Right lobe of liver (tissue), 6 donors: ENCODE measurements at places on chromosomes 1 and 21. TPM values are rescaled to one million over a fixed set of nuclear protein-coding genes. Genes with fewer than 3 reads are reported as not detected.
A peak's percentile ranks its signal among the peaks of the same experiment; 100 is the strongest.

GRCh38 chr1:235021321-235021720, 107.3 kb downstream of the TOMM20 start:
- DNase-seq, result no peak
- no peaks in the 10 kb centered on the region for H3K27me3 ChIP-seq
- H3K36me3 ChIP-seq, result no peaks in the 10 kb centered on the region
- H3K4me1 ChIP-seq, result no peaks in the 10 kb centered on the region
- H3K27ac ChIP-seq, result no peak overlapping the region

DNA sequence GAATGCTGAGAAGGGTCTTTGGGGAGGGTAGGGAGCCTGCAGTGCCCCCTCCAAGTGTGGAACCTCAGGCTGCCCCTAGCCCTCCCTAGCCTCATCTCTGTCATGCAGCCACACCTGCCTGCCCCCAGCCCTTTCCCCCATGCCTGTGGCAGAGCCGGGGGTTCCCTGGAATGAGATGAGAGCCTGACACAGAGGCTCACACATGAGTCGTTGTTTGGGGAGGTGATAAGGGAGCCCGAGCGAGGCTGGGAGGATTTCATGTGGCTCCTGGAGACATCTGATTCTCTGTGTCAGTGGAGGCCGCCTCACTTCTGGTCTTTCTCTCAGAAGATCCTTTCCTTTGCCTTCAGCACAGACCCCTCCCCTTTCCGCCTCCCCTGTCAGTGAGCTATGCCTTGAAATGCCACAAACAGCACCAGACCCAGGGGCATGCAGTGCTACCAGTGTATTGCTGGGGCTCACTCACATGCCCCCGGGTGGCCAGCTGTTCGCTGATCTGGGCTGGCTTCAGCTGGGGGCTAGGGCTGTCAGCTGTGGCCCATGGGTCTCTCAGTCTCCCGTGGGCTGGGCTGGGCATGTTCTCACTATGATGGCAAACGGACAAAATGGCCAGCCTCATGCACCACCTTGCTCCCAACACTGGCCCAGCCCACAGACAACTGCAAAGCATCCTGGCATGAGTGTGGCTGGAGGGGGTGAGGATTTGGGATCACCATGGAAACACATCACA, 102.6 kb downstream of the AJAP1 start:
- H3K27ac ChIP-seq, result no peak overlapping the region
- H3K4me1 ChIP-seq, result no peaks in the 10 kb centered on the region
- no peak for DNase-seq
- H3K27me3 ChIP-seq, result no peaks in the 10 kb centered on the region

GRCh38 chr1:165695031-165695430, 3.3 kb downstream of the ALDH9A1 start:
- no peak for DNase-seq
- H3K27ac ChIP-seq, result no peak overlapping the region
- no peak overlapping the region for H3K4me3 ChIP-seq
- peaks cover 8% of the 10 kb centered on the region for H3K4me1 ChIP-seq

DNA sequence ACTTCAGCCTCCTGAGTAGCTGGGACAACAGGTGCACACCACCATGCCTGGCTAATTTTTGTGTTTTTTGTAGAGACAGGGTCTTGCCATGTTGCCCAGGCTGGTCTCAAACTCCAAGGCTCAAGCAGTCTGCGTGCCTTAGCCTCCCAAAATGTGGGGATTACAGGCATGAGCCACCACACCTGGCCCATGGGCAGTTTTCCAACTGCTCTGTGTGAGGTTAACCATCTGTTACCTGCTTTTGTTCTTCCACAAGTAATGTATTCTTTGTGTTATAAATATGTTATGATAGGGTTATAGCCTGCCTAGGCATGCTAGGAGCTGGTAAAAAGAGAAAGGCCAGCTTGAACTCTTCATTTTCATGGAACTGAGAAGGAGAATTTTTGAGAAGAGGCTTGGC, 30.7 kb downstream of the TUFT1 start:
- no peaks in the 10 kb centered on the region for H3K4me1 ChIP-seq
- H3K27me3 ChIP-seq, result no peaks in the 10 kb centered on the region
- no peak overlapping the region for H3K27ac ChIP-seq
- H3K4me3 ChIP-seq, result no peak overlapping the region
- DNase-seq, result no peak

GRCh38 chr1:27416387-27417111, 24.1 kb downstream of the GPR3 start:
- H3K27ac ChIP-seq, result no peak overlapping the region
- no peaks in the 10 kb centered on the region for H3K4me1 ChIP-seq
- peaks cover 12% of the 10 kb centered on the region for H3K36me3 ChIP-seq
- H3K27me3 ChIP-seq, result no peaks in the 10 kb centered on the region

DNA sequence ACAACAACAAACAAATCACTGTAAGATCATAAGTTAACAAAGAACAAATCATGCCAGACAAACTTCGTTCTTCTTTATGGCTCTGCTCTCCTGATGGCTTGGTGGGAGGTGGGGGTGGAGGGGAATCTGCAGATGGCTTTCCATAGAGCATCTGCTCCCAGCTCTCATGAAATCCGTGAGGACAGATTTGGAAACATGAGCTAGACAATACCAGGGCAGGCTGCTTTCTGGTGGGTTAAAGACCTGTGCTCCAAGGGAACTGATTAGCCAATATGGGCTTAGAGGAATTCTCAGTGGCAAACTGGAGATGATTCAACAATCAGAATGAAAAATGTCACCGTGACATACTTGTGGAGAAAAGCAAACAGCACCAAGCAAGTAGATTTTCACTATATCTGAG, 69.4 kb upstream of the TLR5 start:
- no peaks in the 10 kb centered on the region for H3K36me3 ChIP-seq
- H3K4me1 ChIP-seq, result no peaks in the 10 kb centered on the region

DNA sequence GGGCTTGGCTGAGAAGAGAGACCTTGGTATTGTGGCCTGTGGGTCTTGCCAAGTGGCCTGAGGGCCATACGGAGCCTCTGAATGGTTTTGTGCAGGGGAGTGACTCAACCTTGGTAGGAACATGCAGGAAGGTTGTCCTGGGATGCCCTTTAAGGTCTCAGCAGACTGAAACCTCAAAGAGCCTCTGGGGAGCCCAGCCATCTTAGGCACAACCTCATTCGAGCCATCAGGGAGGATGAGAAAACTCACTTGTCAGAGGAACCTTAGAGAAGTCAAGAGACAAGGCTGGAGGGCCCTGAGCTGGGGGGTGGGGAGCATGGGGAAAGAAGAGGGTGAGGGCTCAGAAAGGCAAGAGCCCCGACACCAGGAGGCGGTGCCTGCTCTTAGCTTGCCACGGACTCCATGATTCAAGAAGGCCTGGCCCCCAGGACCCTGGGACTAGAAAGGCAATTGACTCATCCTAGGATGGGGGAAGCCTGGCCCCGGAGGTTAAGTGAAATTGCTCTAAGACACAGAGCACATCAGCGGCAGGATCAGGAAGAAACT, 13.0 kb downstream of the IFI6 start:
- DNase-seq, result no peak
- no peaks in the 10 kb centered on the region for H3K4me1 ChIP-seq
- no peaks in the 10 kb centered on the region for H3K27me3 ChIP-seq
- no peak overlapping the region for H3K4me3 ChIP-seq

DNA sequence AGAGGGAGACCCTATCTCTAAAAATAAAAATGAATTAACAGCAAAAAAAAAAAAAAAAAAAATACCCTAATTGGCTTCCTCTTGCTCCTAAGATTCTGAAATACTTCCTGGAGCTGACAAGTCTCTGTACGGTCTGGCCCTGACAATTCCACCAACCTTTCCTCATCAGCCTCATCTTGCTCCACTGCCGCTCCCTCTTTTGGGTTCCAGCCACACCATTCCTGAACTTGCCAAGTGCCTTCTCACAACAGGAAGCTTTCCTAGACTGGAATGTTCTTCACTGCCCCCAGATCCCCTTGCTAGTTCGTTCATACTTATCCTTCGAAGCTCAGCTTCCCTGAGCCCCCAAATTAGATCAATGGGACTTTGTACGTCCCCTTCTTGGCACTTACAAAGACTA, 37.0 kb downstream of the AKNAD1 start:
- H3K4me3 ChIP-seq, result no peak overlapping the region
- no peaks in the 10 kb centered on the region for H3K4me1 ChIP-seq
- no peaks in the 10 kb centered on the region for H3K36me3 ChIP-seq
- no peaks in the 10 kb centered on the region for H3K27me3 ChIP-seq

GRCh38 chr1:1167841-1168450, 5.7 kb upstream of the TTLL10 start:
- H3K27ac ChIP-seq, result no peak overlapping the region
- DNase-seq, result no peak
- peaks cover 5% of the 10 kb centered on the region for H3K27me3 ChIP-seq

GRCh38 chr1:246306415-246307037, 200.6 kb downstream of the SMYD3 start:
- H3K36me3 ChIP-seq, result no peaks in the 10 kb centered on the region
- DNase-seq, result no peak
- no peak overlapping the region for H3K4me3 ChIP-seq
- H3K27me3 ChIP-seq, result no peaks in the 10 kb centered on the region
- H3K27ac ChIP-seq, result no peak overlapping the region

GRCh38 chr1:30929135-30929889, 20.8 kb upstream of the SDC3 start:
- H3K27me3 ChIP-seq, result no peaks in the 10 kb centered on the region
- no peak overlapping the region for H3K4me3 ChIP-seq
- DNase-seq, result no peak
- no peak overlapping the region for H3K27ac ChIP-seq
- H3K4me1 ChIP-seq, result peaks cover 5% of the 10 kb centered on the region
- H3K36me3 ChIP-seq, result peaks cover 15% of the 10 kb centered on the region

- no peaks in the 10 kb centered on the region for H3K36me3 ChIP-seq
- H3K27me3 ChIP-seq, result no peaks in the 10 kb centered on the region
- no peak overlapping the region for H3K4me3 ChIP-seq
- no peak for DNase-seq
Measured at GRCh38 chr1:199778324-199778955, 249.1 kb upstream of the NR5A2 start.

GRCh38 chr1:206801467-206801866, 29.2 kb upstream of the IL10 start:
- no peaks in the 10 kb centered on the region for H3K27me3 ChIP-seq
- H3K27ac ChIP-seq, result no peak overlapping the region
- no peaks in the 10 kb centered on the region for H3K36me3 ChIP-seq
- no peak for DNase-seq

DNA sequence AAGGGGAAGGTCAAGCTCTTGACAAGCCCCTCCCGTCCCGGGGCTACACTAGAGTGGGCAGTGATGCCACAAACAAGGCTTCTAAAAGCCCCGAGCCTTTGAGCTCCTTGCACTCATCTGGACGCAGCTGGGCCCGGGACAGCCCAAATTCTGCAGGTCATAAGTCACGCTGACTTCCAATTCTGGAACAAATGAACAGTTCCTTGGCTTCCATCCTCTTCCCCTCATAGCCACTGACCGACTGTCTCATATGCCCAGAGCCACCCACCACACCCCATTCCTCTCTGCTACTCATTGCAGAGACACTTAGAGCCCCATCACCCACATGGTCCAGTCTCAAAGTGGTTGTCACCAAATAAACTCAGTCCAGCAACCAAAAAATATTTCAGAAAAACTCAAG, 32.8 kb upstream of the PRELP start:
- no peaks in the 10 kb centered on the region for H3K27me3 ChIP-seq
- no peak overlapping the region for H3K4me3 ChIP-seq
- H3K4me1 ChIP-seq, result no peaks in the 10 kb centered on the region
- DNase-seq, result no peak
- no peak overlapping the region for H3K27ac ChIP-seq

- no peaks in the 10 kb centered on the region for H3K4me1 ChIP-seq
- H3K4me3 ChIP-seq, result no peak overlapping the region
- no peak overlapping the region for H3K27ac ChIP-seq
- no peaks in the 10 kb centered on the region for H3K27me3 ChIP-seq
- DNase-seq, result peak; percentile 29
Measured at GRCh38 chr1:227893300-227893948, 54.3 kb downstream of the WNT9A start.

GRCh38 chr1:178575611-178576361, 62.9 kb downstream of the TEX35 start:
- no peak overlapping the region for H3K27ac ChIP-seq
- no peaks in the 10 kb centered on the region for H3K27me3 ChIP-seq
- DNase-seq, result no peak
- no peaks in the 10 kb centered on the region for H3K4me1 ChIP-seq

DNA sequence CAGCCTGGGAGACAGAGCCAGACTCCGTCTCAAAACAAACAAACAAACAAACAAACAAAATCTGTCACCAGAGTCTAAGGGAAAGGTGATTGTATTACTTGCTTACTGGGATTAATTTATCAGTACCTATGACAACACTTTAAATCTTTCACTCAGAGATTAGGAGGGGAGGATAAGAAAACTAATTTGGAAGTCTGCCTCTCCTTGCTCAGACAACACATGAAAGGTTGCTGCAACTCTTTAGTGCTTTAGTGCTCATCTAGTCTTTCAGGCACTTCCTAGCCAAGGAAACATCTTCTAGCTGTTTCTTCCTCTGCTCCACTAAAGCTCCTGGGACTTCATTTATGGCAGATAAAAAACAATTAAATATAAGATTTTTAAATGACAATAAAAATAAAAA, 7.3 kb upstream of the FMN2 start:
- no peaks in the 10 kb centered on the region for H3K36me3 ChIP-seq
- H3K4me3 ChIP-seq, result no peak overlapping the region
- no peaks in the 10 kb centered on the region for H3K27me3 ChIP-seq
- H3K27ac ChIP-seq, result no peak overlapping the region
- no peak for DNase-seq

- no peak overlapping the region for H3K4me3 ChIP-seq
- no peak overlapping the region for H3K27ac ChIP-seq
- no peaks in the 10 kb centered on the region for H3K27me3 ChIP-seq
- H3K4me1 ChIP-seq, result peaks cover 14% of the 10 kb centered on the region
- DNase-seq, result no peak
Measured at GRCh38 chr1:230186874-230187273, 119.8 kb downstream of the GALNT2 start.

DNA sequence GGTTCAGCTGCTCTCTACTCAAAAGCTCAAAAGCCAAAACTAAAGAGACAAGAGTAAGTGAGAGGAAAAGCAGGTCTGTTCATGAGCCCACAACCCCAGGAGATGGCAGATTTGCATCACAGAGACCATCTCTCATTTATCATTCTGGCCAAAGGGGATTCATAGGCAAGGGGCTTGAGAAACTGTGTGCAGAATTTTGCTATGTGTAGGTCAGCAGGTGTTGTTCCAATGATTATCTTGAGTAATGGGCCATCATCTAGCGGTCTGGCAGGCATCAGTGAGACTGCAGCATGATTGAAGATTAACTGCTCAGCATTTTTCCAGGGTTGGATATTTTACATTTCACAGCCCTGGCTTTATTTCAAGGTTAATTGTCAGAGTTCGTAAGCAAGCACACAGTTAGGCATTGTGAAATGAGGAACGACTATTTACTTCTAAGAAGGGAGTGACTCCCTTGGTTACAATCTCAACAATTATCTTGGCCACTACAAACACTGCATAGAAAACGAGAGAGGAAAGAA, 1204.6 kb upstream of the TMPRSS15 start:
- no peaks in the 10 kb centered on the region for H3K36me3 ChIP-seq
- DNase-seq, result no peak
- H3K4me3 ChIP-seq, result no peak overlapping the region
- H3K27me3 ChIP-seq, result no peaks in the 10 kb centered on the region
- H3K27ac ChIP-seq, result no peak overlapping the region

Gene RGSL1
- not detected for total RNA-seq

Gene PGLYRP3
- total RNA-seq, result not detected

Gene SWT1
- 2.6 TPM for total RNA-seq

Gene AKR7A2
- total RNA-seq, result 49.9 TPM

Gene DIRAS3
- total RNA-seq, result 0.62 TPM

Gene CLEC20A
- not detected for total RNA-seq

Gene PCBP3
- total RNA-seq, result 0.77 TPM

Gene NUP210L
- total RNA-seq, result not detected
